ENCODE measurements at places on chromosomes 2 and 18. TPM values are rescaled to one million over a fixed set of nuclear protein-coding genes. Genes with fewer than 3 reads are reported as not detected.

DNA sequence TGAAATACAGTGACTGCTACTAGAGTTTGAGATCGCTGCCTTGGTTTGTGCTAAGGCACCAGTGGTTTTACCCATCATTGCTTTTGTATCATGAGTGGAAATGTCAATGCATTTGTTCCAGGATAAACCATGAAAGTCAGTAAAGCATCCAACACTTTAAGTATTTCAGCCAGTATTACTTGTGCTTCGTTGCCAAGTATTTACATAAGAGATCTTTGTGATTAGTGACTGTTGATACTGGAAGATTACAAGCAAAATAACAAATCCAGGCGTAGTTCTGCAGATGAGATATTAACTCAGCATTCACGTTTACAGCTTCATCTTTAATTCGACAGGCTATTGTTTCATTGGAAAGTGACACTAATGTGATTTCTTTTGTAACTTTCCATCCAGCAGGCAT is 90.3 kb upstream of the B3GNT7 start:
- no peak for DNase-seq

DNA sequence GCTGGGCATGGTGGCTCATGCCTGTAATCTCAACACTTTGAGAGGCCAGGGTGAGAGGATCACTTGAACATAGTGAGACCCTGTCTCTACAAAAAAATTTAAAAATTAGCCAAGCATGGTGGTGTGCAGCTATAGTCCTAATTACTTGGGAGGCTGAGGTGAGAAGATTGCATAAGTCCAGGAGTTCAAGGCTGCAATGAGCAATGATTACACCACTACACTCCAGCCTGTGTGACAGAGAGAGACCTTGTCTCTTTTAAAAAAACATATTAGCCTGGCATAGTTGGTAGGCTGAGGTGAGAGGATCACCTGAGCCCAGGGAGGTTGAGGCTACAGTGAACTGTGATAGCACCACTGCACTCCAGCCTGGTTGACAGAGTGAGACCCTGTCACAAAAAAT is 13.7 kb downstream of the TRAPPC8 start:
- DNase-seq = no peak

GRCh38 chr18:61992285-61992684 is 99.5 kb upstream of the RNF152 start:
- no peak for DNase-seq

DNA sequence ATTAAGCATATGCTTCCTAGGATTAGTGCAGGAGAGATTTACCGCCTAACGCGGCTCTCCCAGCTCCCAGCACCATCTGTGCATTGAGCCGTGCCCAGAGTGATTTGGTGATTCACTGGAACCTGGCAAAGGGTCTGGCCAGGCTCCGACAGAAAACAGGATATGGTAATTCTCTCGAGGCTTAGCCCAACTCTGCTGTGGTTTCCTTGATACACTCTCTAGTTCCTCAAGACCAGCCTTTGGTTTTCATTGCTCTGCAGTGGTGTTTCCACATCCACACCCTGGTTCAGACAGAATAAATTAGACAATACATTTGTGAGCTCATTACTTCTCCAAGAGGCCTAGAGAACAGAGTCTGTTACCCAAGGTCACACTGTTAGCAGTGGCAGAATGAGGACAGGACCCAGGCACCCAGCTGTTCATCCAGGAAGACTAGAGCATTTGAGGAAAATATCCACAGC is 23.0 kb upstream of the SMAD2 start:
- peak; percentile 86 for DNase-seq

- DNase-seq = no peak
These were observed 6.6 kb downstream of the RPS7 start for GRCh38 chr2:3581367-3582262.

DNA sequence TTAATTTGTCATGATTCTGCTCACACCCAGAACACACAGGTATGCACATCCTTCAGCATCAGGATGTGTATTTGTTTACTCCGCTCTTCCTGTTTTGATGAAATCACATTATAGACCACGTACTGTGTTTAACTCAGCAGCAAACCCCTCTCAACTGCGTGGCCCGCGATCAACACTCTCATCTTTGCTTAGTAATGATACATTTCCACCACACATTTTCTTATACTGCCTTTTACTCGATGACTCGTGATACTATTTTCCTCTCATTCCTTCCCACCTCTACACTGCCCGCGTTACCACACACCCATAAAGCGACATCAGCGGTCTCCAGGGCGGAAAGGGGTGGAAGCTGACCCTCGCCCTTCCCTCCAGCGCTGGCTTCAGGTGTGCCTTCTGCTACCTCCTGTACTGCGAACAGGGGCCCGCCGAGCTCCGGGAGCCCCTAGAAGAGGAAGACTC is 1.3 kb downstream of the NETO1 start:
- no peak for DNase-seq

DNA sequence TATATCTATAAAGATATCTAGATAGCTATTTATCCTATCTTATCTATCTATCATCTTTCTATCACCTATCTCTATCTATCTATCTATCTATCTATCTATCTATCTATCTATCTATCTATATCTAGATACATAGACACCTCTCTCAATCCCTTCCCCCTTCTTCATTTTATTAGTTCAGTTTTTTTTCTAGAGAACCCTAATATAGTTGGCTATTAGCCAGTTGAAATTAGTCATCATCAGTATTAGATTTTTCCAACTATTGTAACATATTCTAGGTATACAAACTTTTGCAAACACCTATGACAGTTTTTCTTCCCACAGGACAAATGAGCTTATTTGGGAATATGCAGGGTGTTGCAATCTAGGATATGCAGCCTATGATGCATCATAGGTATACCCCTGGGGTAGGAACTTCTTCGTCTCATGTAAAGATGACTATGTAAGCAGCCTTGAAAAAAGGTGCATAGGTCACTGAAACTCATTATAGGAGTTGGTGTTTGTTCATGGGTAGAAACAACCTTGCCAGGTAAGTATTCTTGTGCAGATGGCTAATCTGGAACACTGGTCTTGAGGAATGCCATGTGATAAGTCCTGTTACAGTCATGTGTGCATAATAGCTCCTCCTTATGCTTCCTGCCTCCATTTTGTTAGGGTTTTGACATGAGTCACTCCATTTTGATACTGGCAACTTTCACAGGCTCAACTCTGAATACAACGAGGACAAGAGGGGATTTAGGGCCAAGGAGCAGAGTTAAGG is 160.7 kb upstream of the ZSWIM2 start:
- DNase-seq = no peak

- DNase-seq = no peak
These were observed 282.9 kb upstream of the SLC8A1 start for GRCh38 chr2:40734797-40735196.

DNA sequence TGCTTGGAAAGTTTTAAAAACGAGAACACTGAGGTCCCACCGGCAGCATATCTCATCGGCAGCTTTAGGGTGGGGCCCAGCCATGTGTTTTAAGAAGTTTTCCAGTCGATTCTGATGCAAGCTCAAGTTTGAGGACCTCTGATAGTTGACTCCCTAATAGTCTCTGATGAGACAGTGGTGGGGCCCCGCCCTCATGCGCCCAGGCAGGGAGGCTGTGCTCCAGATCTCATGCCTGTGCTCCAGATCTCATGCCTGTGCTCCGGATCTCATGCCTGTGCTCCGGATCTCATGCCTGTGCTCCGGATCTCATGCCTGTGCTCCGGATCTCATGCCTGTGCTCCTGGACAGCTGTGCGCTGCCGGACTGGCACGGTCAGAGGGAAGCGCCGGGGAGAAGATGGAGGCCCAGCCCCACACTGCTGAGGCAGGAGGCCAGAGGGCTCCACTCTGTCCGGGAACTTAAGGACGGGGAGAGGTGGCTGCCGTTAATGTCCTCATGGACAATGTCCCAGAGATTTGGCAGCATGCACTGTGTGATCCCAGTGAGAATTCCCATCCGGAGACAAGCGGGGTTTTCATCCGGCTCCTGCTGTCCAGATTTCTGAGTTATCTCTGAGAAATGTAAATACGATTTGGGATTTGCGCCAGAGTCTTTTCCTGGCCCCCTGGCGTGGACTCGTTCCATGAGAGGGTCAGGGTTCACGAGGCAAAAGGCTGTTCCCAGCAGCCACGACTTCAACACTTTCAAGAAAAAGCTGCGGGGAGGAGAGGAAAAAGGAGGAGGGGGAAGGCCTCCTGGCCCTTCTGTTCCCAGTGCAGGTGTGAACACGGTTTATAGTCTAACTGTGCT is 9.4 kb upstream of the COLEC11 start:
- DNase-seq = no peak

DNA sequence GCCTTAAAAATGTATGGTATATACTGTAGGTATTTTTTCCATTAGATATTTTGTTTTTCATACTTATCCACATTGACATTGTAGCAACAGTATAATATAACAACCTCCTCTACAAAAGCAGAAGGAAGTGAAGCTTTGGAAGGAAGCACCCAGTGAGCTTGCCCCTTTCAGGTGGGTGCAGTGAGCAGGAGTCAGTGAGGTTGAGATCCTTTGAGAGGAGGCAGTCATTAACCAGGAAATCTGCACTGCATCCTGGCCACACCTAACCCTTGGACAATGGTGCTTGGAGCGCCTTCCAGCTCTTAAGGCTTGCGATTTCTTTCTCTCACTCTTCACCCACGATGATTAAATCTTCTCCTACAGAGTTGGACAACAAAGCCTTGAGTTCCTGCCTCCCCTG is 13.9 kb downstream of the IL37 start:
- no peak for DNase-seq

DNA sequence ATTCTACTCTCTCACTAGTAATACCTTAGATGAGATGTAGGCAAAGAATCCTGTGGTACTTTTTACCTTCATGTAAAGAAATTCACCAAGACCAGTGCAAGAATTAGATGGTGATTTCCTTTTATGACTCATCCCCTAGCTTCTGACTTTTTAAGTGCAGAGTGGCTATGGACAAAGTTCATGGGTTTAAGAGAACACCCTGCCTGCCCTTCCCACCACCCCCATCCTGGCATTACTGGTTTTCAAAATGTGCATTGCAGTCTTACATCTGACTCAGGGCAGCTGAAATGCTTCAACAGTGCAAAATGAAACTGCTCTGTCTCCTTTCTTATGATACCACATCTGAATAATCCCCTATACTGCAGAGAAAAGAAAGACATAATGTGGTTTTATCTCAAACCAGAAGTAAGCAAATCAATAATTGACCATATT is 22.6 kb downstream of the MAIP1 start:
- DNase-seq = no peak

DNA sequence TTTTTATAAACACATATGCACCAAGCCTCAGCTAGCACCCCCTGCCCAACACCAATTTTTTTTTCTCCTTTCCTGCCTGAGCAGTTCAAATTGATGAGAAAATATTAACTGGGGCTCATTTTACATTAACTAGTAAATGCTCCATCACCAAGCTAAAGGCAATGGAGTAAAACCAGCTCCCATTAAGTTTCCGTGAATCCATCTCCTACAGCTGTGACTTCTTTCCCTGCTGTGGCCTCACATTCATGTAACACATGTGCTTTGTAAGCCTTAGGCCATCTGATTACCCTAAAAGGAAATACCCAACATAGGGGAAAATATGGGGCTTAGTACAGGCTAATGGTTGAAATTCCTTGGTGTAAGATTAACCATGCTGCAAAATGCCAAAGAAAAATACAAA is 60.8 kb downstream of the DNER start:
- DNase-seq = no peak

DNA sequence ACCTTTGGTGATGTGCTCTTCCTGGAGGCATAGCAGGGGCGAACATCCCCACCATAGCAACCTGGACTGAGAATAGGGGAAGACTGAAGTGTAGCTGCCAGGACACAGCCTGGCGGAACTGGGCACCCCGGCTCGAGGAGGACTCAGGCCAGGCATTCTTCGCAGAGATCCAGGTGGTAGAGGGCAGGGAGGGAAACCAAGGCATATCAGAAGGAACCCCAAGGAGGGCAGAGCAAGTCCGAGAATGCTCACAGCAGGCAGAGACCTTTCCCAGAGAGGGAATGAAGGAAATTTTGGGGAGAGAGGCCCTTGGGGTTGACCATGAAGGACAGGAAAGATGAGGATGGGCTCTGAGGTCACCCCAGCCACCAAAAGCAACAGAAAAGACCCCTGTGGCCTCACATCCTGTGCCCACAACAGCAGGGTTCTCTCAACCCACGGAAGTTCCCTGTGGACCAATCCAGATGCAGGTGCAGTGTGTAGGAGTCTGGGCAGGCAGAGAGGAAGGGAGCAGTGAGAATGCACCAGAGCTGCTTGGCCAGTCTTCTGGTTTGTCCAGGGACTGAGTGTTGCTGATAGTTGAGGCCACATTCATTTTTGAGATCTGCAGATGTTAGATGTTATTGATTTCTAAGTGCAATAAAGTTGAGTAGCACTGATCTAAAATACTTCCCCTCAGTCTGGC is 136.9 kb downstream of the PXDN start:
- DNase-seq = no peak

DNA sequence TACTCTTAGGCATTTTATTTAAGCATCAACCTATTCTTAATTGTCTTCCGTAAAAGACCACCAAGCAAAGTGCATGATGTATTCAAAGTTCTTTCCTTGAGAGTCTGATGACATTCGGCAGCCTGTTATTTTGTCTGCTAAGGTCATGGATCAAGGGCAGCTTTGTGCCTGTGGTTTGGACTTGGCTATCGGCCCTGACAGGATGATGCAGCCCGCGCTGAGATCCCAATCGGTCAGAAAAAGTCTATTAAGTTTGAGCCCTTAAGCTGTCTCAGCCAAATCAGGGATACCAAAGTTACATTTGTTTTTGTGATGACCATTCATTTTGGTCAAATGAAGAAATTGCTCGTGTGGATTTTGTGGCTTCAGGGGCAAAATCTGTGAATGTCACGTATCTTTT is 718.9 kb upstream of the FANCL start:
- no peak for DNase-seq

- no peak for DNase-seq
These were observed 81.8 kb downstream of the INPP5D start for GRCh38 chr2:233141901-233142300.

GRCh38 chr18:46675112-46675511 is 18.1 kb upstream of the LOXHD1 start:
- no peak for DNase-seq

SLC14A1 gene
- polyA plus RNA-seq = not detected

KIF1A gene
- polyA plus RNA-seq = not detected

C2orf78 gene
- not detected for polyA plus RNA-seq

B4GALT6 gene
- polyA plus RNA-seq = 0.09 TPM

EML6 gene
- polyA plus RNA-seq = not detected

C1QL2 gene
- polyA plus RNA-seq = not detected

ABCG8 gene
- polyA plus RNA-seq = not detected

SP3 gene
- 66.2 TPM for polyA plus RNA-seq

RBKS gene
- polyA plus RNA-seq = 3.9 TPM

CFC1 gene
- not detected for polyA plus RNA-seq

ESPNL gene
- not detected for polyA plus RNA-seq
